ENCODE measurements at places on chromosomes 12 and 14. TPM values are rescaled to one million over a fixed set of nuclear protein-coding genes. Genes with fewer than 3 reads are reported as not detected.

Gene PZP
- total RNA-seq, result 1.1 TPM

Gene CLEC1B
- not detected for total RNA-seq

Gene RAP1B
- total RNA-seq, result 112 TPM

Gene MIPOL1
- total RNA-seq, result 6.3 TPM

Gene ZFC3H1
- total RNA-seq, result 16.7 TPM

Gene HOXC6
- total RNA-seq, result not detected

Gene OTX2
- not detected for total RNA-seq

Gene SLC6A15
- 45.9 TPM for total RNA-seq

Gene GLIPR1L1
- total RNA-seq, result not detected

Gene EPYC
- total RNA-seq, result not detected

Gene OTUB2
- total RNA-seq, result 1.2 TPM

Gene CLEC9A
- total RNA-seq, result not detected

Gene SNX6
- total RNA-seq, result 85.8 TPM

Gene RFLNA
- total RNA-seq, result 0.13 TPM

Gene SYNDIG1L
- not detected for total RNA-seq

Gene BBOF1
- total RNA-seq, result 2.4 TPM

Gene FKBP3
- 27.0 TPM for total RNA-seq

Gene CISTR
- not detected for total RNA-seq

Gene FOXG1
- total RNA-seq, result not detected

Gene MYF5
- not detected for total RNA-seq
